Right renal pelvis (tissue), 4 donors: ENCODE measurements at places on chromosomes 16 and 17.

GRCh38 chr17:61314368-61315078 is 85.1 kb upstream of the TBX2 start:
- DNase-seq = no peak

DNA sequence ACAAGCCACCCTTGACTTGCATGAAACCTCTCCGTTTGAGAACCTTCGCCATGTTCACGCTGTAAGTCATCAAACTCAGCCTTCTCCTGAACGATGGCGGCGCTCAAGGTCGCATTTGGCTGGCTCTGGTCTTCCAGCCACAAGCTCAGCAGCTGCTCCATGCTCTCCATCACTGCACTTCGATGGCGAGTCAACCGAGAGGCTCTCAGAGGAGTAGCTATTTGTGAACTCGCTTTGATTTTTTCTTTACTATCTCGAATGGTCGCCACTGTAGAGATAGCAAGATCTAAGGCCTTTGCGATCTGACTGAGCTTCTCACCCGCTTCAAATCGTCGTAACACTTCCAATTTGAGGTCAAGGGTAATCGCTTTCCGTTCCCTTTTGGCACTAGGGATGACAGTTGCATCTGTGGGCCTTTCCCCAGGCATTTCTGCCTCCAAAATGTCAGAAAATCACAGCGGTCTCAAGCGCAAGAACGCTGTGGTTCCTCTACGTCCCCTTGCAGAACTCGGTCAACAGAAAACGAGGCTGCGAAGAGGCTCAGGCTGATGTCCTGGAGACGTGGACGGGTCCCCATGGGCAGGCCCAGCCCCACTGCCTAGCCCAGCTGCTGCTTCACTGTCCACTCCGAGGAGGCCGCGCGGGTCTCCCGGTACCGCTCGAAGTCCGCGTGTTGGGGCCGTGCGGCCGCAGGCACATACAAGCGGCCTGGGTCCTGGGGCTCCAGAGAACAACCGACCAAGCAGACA is 23.1 kb downstream of the DEF8 start:
- DNase-seq = no peak

DNA sequence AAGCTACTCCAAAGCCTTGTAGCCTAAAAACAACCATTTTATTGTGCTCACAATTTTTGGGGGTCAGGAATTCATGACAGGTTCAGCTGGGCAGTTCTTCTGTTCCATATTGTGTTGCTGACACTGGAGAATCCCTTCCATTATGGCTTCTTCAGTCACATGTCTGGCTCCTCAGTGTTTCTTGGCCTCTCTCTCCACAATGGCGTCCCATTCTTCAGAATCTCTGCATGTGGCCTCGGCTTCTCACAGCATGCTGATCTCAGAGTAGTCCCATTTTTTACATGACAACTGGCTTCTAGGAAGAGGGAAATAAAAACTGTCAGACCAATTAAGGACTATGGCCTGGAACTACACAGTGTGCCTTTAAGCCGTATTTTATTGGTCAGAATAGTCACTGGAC is 49.7 kb downstream of the NF1 start:
- no peak for DNase-seq

DNA sequence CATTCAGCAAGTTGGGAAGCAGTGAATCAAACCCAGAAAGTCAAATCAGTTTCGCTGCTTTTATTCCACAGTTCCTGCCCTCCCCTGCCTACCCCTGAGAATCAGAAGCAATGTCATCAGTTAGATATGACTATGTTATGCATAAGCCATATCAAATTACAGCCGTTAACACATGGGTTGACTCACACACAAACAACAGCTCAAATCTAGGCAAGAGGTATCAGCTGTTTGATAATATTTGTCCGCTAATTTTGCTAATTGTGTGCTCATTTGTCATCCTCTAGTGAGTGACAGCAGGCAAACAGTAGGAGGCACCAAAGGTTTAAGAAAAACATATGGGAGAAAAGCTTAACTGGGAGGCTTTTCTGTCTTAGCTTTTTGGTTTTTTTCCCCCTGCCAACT is 327.4 kb upstream of the CCL2 start:
- DNase-seq = no peak

- DNase-seq = no peak
Measured at GRCh38 chr16:5010576-5011329, 23.0 kb downstream of the NAGPA start.

DNA sequence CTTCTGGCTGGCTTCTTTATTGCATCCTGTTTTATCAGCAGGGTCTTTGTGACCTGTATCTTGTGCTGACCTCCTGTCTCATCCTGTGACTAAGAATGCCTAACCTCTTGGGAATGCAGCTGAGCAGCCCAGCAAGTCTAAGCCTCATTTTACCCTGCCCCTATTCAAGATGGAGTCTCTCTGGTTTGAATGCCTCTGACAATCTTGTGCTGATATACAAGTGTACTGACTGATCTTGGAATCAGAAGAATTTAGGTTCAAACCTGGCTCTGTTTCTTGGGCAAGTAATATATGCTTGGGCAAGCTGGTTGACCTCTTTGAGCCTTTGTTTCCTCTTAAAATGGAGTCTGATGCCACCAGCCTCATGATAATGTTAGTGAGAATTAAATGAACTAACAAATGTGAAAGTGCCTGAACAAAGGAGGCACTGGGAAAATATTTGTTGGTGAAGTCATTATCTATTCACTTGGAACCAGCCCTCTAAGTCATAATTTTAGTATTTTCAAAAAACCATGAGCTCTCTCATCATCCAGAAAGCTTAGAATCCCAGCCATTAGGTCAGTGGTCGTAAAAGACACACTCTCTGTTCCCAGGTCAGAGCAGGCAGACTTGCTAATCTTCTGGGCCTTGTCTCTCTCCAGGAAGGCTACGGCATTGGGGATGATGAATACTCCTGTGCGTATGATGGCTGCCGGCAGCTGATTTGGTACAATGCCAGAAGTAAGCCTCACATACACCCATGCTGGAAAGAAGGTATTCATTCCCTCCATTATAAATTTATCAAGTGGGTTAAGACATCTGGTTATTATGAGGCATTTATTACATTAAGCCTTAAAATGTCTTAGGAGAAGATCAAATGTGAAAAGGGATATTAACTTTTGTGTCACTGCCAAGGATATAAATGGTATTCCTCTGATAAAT is 18.1 kb upstream of the ARL2BP start:
- no peak for DNase-seq

- no peak for DNase-seq
Measured at GRCh38 chr17:79829004-79829403, 10.2 kb downstream of the CBX4 start.

- DNase-seq = no peak
Measured at GRCh38 chr17:61757168-61757567, 106.2 kb downstream of the BRIP1 start.

DNA sequence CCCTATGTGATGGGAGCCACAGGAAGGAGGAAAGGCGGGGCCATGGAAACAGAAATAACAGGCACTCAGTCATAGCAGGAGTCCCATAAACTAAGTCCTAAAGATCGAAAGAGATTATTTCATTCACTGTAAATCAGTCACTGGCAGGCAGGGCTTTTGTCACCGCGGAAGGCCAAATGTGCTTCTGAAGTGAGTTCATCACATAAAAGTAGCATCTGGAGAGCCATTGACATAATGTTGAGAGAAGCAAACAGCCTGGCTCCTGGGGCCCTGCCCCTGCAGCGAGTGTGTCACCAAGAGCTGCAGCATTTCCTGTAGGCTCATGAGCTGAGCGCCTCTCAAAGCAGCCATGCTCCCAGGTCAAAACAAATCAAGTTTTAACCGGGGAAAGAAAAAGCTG is 476.2 kb downstream of the HAPSTR1 start:
- no peak for DNase-seq

DNA sequence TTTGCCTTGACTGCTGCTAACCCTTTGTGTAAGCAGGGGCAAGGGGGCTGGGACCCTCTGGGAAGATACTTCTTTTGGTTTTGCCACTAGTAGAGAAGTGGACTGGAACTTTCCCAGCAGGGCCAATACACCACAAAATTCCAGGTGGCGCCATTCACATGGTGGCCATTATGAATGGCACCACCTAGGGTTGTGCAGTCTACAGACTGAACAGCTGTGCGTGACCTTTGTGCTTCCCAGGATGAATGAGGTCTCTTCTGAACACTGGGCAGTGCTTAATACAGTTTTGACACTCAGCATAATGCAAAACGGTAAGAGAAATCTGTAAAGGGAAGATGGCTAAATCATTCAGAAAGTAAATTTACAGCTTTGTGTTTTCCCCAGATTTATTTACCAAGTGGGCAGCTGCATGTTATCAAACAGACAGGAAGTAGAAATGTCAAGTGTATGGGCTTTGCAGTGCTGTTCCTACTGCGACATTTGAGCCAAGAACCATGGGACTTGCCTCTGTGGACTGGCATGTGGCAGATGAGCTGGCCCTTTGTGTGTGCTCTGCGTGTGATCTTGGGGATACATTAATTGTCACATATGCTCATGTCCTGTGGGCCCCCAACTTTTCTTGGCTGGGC is 9.2 kb downstream of the SYT17 start:
- DNase-seq = no peak

GRCh38 chr16:16067127-16067526 is 117.7 kb downstream of the ABCC1 start:
- DNase-seq = no peak

DNA sequence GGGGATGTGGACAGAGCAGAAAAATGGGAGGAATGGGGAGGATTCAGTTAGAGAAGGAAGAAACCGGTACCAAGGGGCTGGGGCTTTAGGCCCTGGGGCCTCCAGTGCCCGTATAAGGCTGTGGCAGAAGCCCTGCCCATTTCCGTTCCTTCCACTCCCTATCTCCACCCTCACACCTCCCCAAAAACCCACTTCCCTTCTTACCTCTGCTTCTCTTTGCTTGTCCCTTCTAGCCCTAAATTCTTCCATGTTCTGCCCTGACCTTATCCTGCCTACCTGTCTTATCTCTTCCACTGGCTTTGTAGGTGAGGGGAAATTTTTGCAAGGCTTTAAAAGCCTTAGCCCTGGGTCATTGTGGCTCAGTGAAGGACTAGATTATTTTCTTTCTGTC is 4.1 kb downstream of the RNF167 start:
- DNase-seq = no peak

DNA sequence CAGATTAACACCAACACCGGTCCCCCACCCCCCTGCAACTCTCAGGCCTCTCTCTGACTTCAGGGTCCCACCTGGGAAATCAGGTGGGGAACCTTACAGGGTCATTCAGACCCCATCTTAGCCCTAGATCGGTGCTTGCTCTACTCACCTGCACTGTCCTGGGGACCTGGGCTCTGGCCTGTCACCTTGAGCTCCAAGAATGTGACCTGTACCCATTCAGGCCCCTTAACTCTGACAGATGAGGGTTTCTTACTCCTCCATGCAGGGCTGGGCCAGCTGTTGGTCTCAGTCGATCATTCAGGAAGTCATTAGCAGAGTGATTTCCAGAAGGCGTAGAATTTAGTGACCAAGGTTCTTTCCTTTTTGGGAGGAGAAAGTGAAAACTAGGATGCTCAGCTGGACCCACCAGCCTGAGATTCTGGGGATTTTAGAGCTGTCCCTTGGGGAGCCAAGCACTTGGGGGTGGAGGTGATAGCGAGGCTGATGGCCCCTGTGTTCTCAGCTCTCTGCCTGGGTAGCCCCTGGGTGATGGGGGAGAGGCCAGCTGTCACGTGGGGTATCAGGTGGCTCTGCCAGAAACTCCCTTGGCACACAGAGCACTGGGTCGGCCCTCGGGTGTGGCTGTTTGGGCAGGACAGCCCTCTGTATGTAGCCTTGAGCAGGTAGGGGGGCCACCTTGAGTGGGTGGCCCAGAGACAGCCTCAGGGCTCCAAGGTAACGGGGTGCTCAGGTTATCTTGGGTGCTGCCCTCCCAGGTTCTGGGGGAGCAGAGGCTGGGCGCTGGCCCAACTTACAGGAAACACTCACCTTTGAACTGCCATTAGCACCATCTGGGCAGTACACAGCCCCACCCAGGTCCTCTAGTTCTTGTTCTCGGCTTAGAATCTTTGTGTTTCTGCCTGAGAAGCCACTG is 724 bp downstream of the MVP start:
- DNase-seq = no peak

- DNase-seq = no peak
Measured at GRCh38 chr17:11682646-11683045, 84.4 kb downstream of the DNAH9 start.

- DNase-seq = no peak
Measured at GRCh38 chr17:30345527-30346075, 11.7 kb upstream of the TMIGD1 start.

DNA sequence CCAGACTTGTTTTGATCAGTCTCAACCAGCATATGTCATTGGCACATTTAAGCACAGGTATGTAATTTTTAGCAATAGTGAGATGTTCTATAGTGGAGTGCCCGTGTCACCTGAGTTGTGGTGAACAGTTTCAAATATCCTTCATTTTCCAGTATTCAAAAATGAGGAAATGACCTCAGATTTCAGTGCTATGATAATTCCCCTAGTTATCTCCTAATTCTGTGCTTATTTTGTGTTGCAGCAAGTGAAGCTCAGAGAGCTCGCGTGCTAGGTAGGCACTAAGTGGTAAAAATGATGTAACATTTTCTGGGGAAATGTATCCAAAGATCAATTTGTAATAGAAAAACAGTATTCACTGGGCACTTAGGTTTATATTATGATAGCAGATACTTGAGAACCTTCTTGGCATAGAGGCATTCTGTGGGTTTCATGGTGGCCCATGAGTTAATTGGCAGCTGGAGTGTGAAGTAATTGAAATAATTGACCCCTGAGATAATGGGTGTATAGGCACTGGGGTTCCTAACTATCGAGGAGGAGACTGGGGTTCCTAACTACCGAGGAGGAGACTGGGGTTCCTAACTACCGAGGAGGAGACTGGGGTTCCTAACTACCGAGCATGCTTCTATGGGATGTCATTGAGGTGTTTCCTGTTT is 159.1 kb downstream of the PRKCA start:
- DNase-seq = no peak

DNA sequence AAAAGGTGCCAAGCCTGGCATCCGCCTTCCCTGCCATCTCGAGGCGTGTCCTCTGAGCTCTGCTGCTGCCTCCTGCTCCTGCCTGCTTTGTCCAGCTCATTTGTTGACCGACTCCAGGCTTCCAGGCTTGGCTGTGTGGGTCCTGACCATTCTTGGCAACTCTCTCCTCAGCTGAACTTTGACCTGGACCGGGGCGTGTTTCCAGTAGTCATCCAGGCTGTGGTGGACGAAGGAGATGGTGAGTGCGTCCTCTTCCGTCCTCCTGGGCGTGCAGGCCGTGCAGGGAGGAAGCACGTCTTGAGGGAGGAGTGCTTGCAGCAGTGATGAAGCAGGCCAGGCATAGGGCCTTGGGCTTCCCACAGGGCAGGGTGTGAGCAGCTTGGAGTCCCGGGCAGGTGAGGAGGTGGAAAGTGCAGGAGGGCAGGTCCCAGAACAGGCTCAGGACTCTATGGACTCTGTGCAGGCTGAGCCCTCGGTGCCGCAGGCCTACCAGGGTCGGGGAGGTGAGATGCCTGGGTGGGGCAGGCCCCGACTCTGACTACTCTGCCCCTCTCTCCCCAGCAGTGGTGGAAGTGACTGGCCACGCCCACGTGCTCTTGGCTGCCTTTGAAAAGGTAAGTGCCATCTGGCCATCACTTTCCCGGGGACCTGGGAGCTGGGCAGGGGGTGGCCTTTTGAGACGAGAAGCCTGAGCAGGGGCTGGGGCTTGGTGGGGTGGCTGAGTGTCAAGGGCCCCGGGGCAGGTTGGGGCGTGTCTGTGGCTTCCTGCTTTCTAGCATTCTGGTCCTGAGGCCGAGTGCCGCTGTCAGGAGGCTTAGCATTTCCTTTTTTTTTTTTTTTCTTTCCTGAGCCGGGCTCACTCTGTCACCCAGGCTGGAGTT is 28.6 kb upstream of the NUDT16L1 start:
- no peak for DNase-seq

GRCh38 chr17:16878084-16878483 is 93.8 kb downstream of the TNFRSF13B start:
- DNase-seq = no peak
